ENCODE measurements at places on chromosomes 12 and 14. TPM values are rescaled to one million over a fixed set of nuclear protein-coding genes. Genes with fewer than 3 reads are reported as not detected.

DNA sequence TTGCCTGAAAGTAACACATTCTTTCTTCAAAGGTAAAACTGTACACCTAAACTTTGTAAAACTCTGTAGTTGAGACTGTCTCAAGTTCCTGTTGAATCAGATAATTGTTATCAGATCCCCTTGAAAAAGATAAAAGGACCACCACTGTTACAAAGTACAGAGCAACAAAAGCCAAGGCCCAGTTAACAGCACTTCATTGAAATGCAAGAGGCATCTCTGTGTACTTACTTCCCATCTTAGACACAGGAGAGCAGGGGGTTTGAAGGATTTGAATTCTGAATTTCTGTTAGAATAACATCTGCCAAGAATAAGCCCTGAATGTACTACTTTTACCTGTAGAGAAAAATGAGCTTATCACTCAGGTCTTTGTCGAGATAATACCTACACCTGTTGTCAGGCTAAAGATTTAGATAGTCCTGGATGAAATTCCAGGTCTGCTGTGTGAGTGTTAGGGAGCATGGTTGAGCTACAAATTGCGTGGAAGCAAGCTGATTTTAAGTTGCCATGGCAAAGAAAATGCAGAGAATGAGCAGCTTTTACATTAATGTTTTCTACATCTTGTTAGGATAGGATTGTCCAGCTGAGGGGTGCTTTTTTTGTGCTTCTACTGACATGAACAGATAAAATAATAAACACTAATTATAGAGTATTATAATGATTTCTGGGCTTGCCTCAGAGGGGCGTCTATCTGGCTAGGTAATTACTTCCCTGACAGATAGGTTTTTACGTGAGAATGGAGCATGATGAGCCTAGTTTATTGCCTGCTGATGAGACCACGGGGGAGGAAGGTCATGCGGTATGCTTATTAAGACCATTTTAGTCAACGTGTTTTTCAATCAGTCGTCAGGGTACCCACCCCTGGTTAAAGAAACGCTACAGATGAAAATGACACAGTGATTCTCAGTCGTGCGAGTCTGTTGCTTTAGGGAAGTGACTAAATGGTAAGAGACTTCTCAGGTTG is 309.2 kb downstream of the PAWR start:
- H3K4me3 ChIP-seq: no peak overlapping the region
- H3K36me3 ChIP-seq: no peaks in the 10 kb centered on the region
- no peaks in the 10 kb centered on the region for H3K4me1 ChIP-seq
- no peak overlapping the region for H3K27ac ChIP-seq

The WDR89 gene
- 4.2 TPM for total RNA-seq

DNA sequence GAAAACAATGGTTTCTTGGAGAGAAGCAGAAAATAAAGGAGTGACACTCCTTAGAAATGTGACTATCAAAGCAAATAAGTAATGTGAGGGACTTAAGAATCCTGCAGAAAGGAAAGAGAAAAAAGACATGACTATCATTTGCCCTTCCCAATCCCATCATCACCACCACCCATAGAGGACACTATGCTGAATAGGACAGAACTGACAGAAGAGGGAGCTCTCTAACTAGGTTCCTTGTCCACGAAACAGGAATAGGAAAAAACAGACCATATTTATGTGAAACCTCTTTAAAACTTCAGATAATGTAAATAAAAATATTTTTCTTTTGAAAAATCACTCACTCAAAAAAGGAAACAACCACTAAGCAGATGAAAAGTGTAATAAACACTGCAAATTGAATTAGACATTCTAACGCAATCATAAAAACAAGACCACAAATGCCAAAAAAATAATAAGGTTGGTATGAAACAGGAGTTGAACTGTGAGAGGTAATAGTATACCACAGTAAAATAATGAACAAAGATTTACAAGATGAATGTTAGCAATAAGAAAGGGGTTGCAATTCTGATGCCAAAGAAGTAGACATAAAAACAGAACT is 24.1 kb downstream of the KLRD1 start:
- no peak overlapping the region for H3K27ac ChIP-seq
- no peaks in the 10 kb centered on the region for H3K27me3 ChIP-seq
- no peak for DNase-seq
- no peaks in the 10 kb centered on the region for H3K4me1 ChIP-seq
- no peaks in the 10 kb centered on the region for H3K36me3 ChIP-seq

- H3K4me3 ChIP-seq: no peak overlapping the region
- H3K4me1 ChIP-seq: peaks cover 7% of the 10 kb centered on the region
- DNase-seq: no peak
- no peaks in the 10 kb centered on the region for H3K27me3 ChIP-seq
Observed at GRCh38 chr14:96206461-96206860, 1.8 kb downstream of the BDKRB2 start.

The RAD51AP1 gene
- total RNA-seq: not detected

DNA sequence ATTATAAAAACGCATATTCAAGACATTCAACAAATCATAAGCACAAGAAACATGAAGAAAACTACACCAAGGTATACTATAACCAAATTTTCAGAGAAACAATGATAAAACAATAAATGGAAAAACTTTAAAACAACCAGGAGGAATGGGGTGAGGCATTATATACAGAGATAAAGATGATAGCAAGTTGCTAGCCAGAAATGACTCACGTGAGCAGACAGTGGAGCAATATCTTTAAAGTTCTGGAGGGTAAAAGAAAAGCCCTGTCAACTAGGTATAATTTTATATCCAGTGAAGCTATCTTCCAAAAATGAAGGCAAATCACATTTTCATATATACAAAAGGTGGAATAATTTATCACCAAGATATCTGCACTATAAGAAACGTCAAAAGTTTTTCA is 97.8 kb upstream of the PCED1B start:
- H3K4me1 ChIP-seq: peaks cover 3% of the 10 kb centered on the region
- no peak overlapping the region for H3K27ac ChIP-seq

The CATSPERB gene
- 0.24 TPM for total RNA-seq

DNA sequence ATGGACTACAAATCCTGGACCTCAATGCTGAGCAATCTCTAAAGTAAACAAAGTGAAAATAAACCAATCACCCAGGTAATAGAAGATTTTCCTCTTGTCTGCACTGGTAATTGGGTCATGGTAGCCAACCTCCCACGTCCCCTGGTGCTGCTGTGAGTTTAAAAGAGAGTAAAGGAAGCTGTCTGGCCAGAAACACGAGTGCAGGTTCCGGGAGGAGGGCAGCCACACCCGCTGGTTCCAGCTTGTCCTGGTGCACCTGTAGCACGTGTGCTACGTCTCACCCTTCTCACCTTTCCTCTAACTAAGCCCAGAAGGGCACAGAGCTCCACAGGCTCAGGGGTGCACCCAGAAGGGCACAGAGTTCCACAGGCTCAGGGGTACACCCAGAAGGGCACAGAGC is 5.4 kb downstream of the CRACR2A start:
- no peaks in the 10 kb centered on the region for H3K36me3 ChIP-seq
- no peak for DNase-seq
- no peak overlapping the region for H3K4me3 ChIP-seq
- H3K27me3 ChIP-seq: no peaks in the 10 kb centered on the region
- no peaks in the 10 kb centered on the region for H3K4me1 ChIP-seq

- no peak overlapping the region for H3K4me3 ChIP-seq
- no peaks in the 10 kb centered on the region for H3K27me3 ChIP-seq
- H3K27ac ChIP-seq: no peak overlapping the region
- no peaks in the 10 kb centered on the region for H3K36me3 ChIP-seq
- no peak for DNase-seq
Observed at GRCh38 chr14:99862136-99862535, 68.9 kb downstream of the EML1 start.

The ERBB3 gene
- total RNA-seq: 0.15 TPM

GRCh38 chr12:118290130-118290529 is 82.6 kb downstream of the TAOK3 start:
- H3K4me3 ChIP-seq: no peak overlapping the region
- H3K4me1 ChIP-seq: no peaks in the 10 kb centered on the region
- H3K36me3 ChIP-seq: no peaks in the 10 kb centered on the region

- H3K27ac ChIP-seq: peak overlapping the region; percentile 96
- no peaks in the 10 kb centered on the region for H3K36me3 ChIP-seq
- peaks cover 38% of the 10 kb centered on the region for H3K4me1 ChIP-seq
- no peak for DNase-seq
- no peaks in the 10 kb centered on the region for H3K27me3 ChIP-seq
- peak overlapping the region; percentile 71 for H3K4me3 ChIP-seq
Observed at GRCh38 chr12:93676408-93677194, 574 bp upstream of the CRADD start.

The TRHDE gene
- 3.4 TPM for total RNA-seq
